ENCODE measurements at places on chromosomes 3 and 15.

GRCh38 chr15:40398413-40398873 lies 7.2 kb upstream of the IVD start:
- no peak for DNase-seq
- H3K27ac ChIP-seq, result peak overlapping the region; percentile 73
- no peak overlapping the region for H3K4me3 ChIP-seq
- H3K36me3 ChIP-seq, result peaks cover 15% of the 10 kb centered on the region

- no peaks in the 10 kb centered on the region for H3K4me1 ChIP-seq
- H3K27ac ChIP-seq, result no peak overlapping the region
- H3K36me3 ChIP-seq, result no peaks in the 10 kb centered on the region
- H3K27me3 ChIP-seq, result peaks cover 11% of the 10 kb centered on the region
- H3K4me3 ChIP-seq, result no peak overlapping the region
- DNase-seq, result no peak
Observed at GRCh38 chr15:80203361-80203885, 48.6 kb downstream of the CTXND1 start.

- no peak overlapping the region for H3K4me3 ChIP-seq
- no peak for DNase-seq
- no peaks in the 10 kb centered on the region for H3K36me3 ChIP-seq
- peaks cover 8% of the 10 kb centered on the region for H3K27me3 ChIP-seq
- peaks cover 13% of the 10 kb centered on the region for H3K4me1 ChIP-seq
Observed at GRCh38 chr3:112688085-112688769, 47.3 kb upstream of the CCDC80 start.

DNA sequence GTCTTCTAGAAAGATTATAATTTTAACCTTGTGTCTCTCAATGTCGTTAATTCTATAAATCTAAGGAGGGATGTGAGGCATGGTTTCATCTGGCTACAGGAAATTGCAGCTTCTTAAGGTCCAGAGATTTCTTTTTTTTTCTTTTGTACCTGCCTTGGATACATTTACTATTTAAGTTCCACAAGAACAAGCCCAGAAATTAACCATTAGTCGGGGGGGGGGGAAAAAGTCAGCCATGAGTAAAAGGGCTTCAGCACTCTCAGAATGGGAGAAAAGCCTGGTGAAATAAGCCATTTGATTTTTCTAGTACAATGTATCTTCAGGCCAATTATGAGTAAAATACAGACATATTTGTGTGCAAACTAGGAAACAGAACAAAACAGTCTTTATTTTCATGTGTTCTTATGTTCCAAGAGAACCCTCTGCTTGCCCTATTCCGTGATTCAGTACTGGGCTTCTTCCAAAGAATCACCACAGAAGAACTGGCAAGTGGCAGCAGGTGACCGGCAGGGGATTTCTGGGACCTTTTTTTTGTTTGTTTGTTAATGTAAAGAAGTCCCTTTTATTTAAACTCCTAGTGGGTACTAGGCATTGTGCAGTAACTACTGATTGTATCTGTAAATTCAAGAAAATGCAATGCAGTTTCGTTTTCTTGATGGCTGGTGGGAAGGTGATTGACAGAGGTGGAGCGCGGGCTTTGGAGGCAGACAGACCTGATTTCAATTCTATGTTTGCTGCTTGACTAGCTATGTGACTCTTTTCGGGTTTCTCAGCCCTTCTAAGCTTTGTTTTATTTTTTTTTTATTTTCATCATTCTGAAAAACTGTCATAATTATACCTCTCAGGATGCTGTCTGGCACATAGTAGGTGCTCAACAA lies 82.5 kb downstream of the PEX5L start:
- no peak overlapping the region for H3K4me3 ChIP-seq
- no peaks in the 10 kb centered on the region for H3K4me1 ChIP-seq
- no peak overlapping the region for H3K27ac ChIP-seq
- H3K36me3 ChIP-seq, result no peaks in the 10 kb centered on the region

GRCh38 chr3:112010636-112011035 lies 11.9 kb downstream of the TAGLN3 start:
- no peaks in the 10 kb centered on the region for H3K36me3 ChIP-seq
- no peak for DNase-seq
- no peaks in the 10 kb centered on the region for H3K27me3 ChIP-seq
- no peak overlapping the region for H3K4me3 ChIP-seq

- H3K27ac ChIP-seq, result no peak overlapping the region
- H3K36me3 ChIP-seq, result no peaks in the 10 kb centered on the region
- H3K4me3 ChIP-seq, result no peak overlapping the region
- peaks cover 22% of the 10 kb centered on the region for H3K27me3 ChIP-seq
- H3K4me1 ChIP-seq, result peaks cover 8% of the 10 kb centered on the region
- peak; percentile 15 for DNase-seq
Observed at GRCh38 chr15:89783111-89783860, 7.2 kb downstream of the MESP2 start.

- H3K27me3 ChIP-seq, result peaks cover 17% of the 10 kb centered on the region
- H3K27ac ChIP-seq, result no peak overlapping the region
- DNase-seq, result peak; percentile 7
Observed at GRCh38 chr15:66680502-66680901, 21.5 kb upstream of the SMAD6 start.

DNA sequence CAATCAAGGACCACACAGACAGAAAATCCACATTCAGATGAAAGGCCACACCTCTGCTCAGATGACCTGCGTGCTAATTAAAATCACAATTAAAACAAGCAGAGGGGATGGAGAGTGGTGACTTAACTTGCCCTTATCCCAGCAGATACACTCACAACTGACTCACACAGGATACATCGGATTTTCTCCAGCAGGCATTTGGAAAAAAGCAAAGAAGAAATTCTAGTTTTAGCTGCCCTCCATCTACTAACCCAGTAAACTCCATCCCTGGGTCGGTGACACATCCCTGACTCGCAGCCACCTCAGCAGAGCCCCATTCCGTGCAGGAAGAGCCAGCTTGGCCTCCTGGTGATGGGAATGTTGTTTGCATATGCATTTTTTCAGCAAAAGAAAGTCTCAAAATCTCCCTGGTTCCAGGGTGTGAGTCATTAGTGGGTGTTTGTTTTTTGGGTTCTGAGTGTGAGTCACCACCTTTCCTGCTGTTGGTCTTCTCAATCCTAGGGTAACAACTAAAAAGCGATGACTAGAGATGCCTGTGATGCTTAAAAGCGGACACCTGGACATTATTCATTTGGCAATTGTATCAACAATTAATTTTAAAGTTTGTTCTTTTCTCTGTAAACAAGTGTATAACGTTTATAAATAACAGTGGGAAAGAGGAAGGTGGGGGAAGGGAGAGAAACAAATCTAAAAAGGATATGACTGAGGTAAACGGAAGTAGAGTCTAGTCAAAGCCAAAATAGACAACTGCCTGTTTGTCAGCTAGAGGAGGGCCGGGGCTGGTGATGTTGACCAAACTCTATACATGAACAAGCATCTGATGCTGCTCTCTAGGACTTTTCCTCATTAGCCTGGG lies 49.8 kb upstream of the SLC4A7 start:
- no peak overlapping the region for H3K4me3 ChIP-seq
- peak; percentile 21 for DNase-seq
- H3K36me3 ChIP-seq, result peaks cover 4% of the 10 kb centered on the region
- no peaks in the 10 kb centered on the region for H3K27me3 ChIP-seq

DNA sequence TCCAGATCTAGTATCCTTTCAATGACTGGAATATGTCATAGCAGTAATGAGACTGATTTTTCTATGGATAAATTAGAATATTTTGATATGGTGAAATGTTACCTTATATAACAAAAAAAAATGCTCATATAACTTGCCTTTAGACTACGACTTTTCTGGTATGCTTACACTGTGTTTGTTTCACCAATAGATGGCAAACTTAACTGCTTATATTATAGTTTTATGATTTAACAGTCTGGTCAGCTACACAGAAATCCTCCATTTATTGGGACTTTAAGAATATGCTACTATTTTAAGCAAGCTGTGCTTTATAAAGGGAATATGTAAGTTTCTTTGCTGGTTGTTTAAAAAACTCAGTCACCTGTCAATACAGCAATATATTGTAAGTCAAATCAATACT lies 205.6 kb downstream of the VGLL3 start:
- DNase-seq, result no peak
- H3K27me3 ChIP-seq, result no peaks in the 10 kb centered on the region
- no peak overlapping the region for H3K27ac ChIP-seq
- no peaks in the 10 kb centered on the region for H3K36me3 ChIP-seq
- H3K4me1 ChIP-seq, result no peaks in the 10 kb centered on the region

DNA sequence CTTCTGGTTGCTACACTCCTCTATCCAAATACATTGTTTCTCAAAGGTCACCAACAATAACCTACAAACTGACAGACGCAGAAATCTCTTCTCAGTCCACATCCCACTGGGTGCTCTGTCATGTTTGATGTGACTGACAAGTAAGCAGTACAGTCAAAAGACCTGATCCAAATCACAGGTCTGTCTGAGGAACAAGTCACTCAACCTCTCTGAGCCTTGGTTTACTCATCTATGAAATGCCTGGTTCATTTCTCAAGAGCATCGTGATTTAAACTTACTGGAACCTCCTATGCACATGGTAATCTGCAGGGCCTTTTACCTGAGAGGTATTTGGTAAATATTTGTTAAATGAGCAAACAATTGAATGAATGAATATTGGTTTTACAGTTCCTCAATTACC lies 5.5 kb downstream of the LRRC31 start:
- H3K36me3 ChIP-seq, result no peaks in the 10 kb centered on the region
- peak overlapping the region; percentile 29 for H3K27ac ChIP-seq
- H3K4me1 ChIP-seq, result peaks cover 33% of the 10 kb centered on the region

- no peak overlapping the region for H3K4me3 ChIP-seq
- H3K4me1 ChIP-seq, result no peaks in the 10 kb centered on the region
- DNase-seq, result no peak
- no peak overlapping the region for H3K27ac ChIP-seq
- H3K36me3 ChIP-seq, result no peaks in the 10 kb centered on the region
- peaks cover 78% of the 10 kb centered on the region for H3K27me3 ChIP-seq
Observed at GRCh38 chr3:123015596-123015995, 12.0 kb downstream of the SEMA5B start.

DNA sequence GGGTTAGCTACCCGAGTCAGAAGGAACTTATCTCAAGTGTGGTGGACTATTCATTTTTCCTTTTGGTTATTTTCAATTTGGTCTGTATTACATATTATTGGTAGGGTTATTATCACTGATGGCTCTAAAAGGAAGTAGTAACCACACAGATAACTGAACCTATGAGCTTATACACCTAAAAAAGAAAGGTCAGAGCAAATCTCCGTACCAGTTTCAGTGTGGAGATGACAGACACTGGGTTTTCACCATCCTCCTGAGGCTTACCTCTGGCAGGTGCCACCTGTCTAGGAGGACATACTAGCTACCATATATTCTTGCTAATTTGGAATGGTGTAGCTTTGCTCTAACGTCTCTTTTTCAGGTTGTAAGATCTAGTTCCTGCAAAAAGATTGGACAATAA lies 10.2 kb downstream of the GAP43 start:
- H3K27ac ChIP-seq, result no peak overlapping the region
- no peak overlapping the region for H3K4me3 ChIP-seq
- no peaks in the 10 kb centered on the region for H3K4me1 ChIP-seq
- no peaks in the 10 kb centered on the region for H3K36me3 ChIP-seq
- DNase-seq, result no peak

- peaks cover 6% of the 10 kb centered on the region for H3K36me3 ChIP-seq
- H3K4me3 ChIP-seq, result no peak overlapping the region
- H3K27me3 ChIP-seq, result no peaks in the 10 kb centered on the region
- H3K27ac ChIP-seq, result no peak overlapping the region
- H3K4me1 ChIP-seq, result peaks cover 9% of the 10 kb centered on the region
Observed at GRCh38 chr3:149954812-149955211, 15.9 kb downstream of the PFN2 start.

GRCh38 chr3:126496894-126497850 lies 20.4 kb downstream of the UROC1 start:
- no peak overlapping the region for H3K4me3 ChIP-seq
- no peaks in the 10 kb centered on the region for H3K27me3 ChIP-seq
- DNase-seq, result peak; percentile 43
- H3K4me1 ChIP-seq, result peaks cover 28% of the 10 kb centered on the region

DNA sequence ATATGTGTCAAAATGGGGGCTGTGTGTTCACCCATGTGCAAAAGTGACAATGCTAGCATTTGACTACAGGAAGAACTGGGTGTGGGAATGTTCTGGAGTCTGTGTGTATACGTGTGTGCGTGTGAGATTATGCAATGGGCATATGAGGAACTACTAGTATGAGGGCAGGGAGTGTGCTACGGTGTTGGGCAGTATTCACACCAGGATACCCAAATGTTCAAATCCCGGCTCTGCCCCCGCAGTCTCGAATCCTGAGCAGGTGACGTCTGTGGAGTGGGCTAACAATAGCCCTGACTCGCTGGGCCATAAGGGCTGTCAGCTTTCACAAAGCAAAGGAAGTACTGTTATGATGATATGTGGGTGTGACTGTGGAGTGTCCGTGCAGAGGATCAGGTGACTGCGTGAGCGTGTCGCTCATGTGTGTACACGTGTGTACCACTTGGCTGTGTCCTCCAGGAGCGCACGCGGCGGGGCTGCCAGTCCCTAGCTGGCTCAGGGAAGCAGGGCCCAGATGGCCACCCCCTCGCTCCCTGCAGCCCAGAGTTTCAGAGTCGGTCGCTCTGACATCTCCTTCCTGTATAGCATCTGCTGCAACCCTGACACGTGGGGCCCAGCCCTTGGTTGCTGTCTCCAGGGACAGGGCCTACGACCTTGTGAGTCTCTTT lies 27.2 kb downstream of the IQSEC1 start:
- H3K36me3 ChIP-seq, result no peaks in the 10 kb centered on the region
- no peak overlapping the region for H3K27ac ChIP-seq
- DNase-seq, result peak; percentile 30
- peaks cover 23% of the 10 kb centered on the region for H3K27me3 ChIP-seq
- H3K4me1 ChIP-seq, result peaks cover 11% of the 10 kb centered on the region

DNA sequence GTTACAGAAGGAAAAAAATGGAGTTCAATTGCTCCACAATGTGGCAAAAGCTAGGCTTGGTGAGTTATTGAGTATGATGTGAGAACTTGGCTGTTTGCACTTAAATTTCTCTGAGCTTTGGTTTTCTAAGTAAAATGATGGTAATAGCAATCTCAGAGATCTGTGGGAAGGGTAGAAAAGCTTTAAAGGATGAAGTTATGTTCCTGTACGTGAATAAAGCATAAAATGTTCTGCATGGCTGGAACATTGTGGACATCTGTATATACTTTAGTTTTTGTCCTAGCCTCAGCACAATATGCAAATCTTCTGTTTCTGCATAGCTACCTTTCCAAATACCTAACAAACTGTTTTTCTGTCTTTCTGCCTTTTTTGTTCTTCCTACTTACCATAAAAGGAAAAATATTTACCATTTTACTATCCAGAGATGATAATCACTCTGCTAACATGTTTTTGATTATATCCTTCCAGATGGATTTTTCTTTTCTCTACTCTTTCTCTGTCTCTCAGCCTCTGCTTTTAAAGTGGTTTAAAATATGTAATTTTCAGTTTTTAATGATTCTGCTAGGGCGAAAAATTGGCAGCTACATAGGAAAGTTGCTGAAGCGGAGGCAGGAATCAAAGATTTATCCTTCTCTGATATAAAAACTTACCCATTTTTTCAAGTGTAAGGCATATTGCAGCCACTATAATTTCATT lies 188.1 kb downstream of the FNDC3B start:
- no peak overlapping the region for H3K27ac ChIP-seq
- no peaks in the 10 kb centered on the region for H3K27me3 ChIP-seq
- H3K4me1 ChIP-seq, result no peaks in the 10 kb centered on the region

- H3K4me3 ChIP-seq, result no peak overlapping the region
- H3K4me1 ChIP-seq, result peaks cover 26% of the 10 kb centered on the region
- DNase-seq, result no peak
- H3K36me3 ChIP-seq, result peaks cover 21% of the 10 kb centered on the region
- peak overlapping the region; percentile 33 for H3K27ac ChIP-seq
- no peaks in the 10 kb centered on the region for H3K27me3 ChIP-seq
Observed at GRCh38 chr15:90239371-90239770, 5.4 kb downstream of the GDPGP1 start.

All from activated naive CD4-positive, alpha-beta T cell treated with anti-CD3 and anti-CD28 coated beads, Interleukin-2, amount 10 ng/mL, durations not matched to agents 7 days and 5 days (primary cell).